ENCODE measurements at places on chromosomes 1 and 21.

DNA sequence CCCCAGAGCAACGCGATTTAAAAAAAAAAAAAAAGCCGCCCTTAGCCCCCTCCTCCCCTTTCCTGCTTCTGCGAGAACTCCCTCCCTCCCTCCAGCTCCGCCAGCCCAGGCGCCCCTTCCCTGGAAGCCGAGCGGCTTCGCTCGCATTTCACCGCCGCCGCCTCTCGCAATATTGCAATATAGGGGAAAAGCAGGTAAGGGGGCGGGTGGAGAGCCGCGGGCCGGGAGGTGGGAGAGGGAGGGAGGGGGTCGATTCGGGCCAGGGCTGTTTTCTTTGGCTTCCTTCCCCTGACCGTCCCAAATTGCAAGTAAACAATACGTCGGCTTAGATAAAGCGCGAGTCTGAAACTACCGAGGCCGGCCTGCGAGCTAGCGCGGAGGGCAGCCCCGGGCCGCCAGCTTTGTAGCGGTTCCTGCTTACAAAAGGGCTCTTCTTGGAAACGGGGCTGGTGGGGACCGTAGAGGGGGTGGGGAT lies 408 bp downstream of the LMO4 start:
- no peak for DNase-seq

- no peak for DNase-seq
These were observed 119.2 kb downstream of the GALNT2 start for GRCh38 chr1:230186003-230186863.

DNA sequence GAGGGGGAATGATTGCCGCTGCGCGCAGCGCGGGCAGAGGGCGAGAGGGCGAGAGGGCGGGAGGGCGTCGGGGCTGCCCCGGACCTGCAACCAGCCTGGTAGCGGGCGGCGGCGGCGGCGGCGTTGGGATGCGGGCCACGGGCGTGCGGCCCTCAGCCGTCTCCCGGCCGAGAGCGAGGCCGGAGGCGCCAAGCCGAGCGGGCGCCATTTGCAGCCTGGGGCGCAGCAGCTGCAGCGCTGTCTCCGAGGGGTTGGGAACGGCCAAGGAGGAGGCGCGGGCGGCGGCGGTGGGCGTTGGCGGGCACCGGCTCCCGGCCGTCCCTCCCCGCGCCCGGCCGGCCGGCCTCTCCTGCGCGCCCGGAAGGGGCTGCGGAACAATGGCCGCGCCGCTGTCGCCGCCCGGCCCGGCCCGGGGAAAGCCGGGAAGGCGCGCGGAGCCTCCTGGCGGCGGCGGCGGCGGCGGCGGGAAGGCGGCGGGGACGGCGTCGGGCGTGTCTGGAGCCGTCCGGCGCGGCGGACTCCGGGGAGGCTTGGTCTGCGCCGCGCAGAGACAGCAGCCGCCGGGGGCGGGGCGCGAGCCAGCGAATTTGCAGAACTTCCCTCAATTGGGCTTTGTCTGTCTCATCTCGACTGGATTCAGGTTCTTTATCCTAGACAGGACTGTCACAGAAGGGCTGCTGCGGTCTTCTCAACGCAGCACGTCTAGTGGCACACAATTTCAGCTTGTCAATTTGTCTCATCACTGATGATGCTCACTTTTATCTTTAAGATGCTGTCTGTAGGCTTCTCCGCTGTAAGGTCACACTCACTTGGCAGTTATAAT lies 35.7 kb downstream of the ZBTB8B start:
- no peak for DNase-seq

- no peak for DNase-seq
These were observed 1.4 kb downstream of the UCK2 start for GRCh38 chr1:165828669-165829329.

- no peak for DNase-seq
These were observed 416.1 kb downstream of the MRPL39 start for GRCh38 chr21:25191141-25191540.

DNA sequence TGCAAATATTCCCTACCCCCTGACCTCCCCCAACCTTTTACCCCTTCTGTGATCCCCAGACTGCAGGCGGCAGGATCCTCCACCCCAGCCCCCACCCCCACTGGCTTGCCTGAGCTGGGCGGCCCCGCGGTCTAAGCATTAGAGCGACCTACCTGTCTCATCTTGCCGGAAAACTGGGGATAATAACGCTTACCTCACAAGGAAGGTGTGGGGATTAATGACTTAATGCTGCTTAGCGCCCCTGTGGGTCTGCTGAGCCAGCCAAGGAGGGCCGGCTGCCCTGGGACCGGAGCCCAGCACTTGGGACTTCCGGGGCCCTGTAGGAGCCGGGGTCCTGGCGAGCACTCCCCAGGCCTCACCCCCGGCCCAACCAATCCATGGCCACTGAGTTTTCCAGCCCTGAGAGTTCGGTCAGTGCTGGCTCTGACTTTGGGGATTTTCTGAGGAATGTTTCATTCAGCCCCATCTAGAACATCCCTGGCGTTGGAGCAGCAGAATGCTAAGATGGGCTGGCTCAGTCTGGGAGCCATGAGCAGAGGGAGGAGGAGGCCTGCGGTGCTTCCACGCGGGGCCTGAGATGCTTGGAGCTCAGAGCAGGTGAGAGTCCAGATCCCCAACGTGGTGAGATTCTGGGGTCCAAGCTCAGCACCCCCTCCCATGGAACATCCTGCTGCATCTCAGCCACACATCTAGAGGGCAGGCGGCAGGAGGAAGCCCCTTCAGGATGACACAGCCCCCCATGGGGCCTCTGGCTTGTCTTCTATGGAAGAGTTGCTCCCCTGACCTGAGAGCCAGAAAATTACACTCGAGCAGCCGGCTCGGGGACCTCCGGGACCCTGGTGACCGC lies 97.9 kb downstream of the RIPK4 start:
- DNase-seq = no peak
